Posterior vena cava (tissue), 2 donors: ENCODE measurements at places on chromosomes 7 and 10. TPM values are rescaled to one million over a fixed set of nuclear protein-coding genes. Genes with fewer than 3 reads are reported as not detected.

DNA sequence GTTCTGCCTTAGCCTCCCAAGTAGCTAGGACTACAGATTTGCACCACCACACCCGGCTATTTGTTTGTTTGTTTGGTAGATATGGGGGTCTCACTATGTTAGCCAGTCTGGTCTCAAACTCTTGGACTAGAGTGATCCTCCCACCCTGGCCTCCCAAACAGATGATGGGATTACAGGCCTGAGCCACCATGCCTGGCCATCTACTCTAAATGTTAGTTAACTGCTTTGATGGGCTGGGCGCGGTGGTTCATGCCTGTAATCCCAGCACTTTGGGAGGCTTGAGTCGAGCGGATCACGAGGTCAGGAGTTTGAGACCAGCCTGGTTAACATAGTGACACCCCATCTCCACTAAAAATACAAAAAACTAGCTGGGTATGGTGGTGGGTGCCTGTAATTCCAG lies 74.8 kb downstream of the SEPTIN14 start:
- DNase-seq = no peak

Gene CARD11
- total RNA-seq = 0.86 TPM

DNA sequence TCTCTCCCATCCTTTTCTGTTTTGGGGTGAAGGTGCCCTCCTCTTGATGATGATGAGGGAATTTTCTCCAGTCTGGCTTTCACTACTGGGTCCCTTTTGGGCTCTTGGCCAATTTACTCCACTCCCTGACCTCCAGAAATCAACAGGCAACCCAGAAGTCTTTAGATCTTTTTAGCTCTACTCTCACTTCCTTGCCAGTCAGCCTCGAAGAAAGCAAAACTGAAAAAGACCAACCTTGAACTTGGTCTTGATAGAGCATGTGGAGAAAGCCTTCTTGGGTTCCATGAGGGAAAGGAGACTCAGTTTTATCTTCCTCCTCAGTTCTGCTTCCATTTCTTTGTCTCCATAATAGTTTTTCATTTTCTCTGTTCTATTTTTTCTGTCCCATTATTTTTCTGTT lies 91.4 kb upstream of the NPVF start:
- no peak for DNase-seq

GRCh38 chr7:100545360-100546128 lies 6.5 kb downstream of the AGFG2 start:
- no peak for DNase-seq

Gene RBP3
- total RNA-seq = not detected

Gene UPK3BL2
- total RNA-seq = 13.7 TPM

DNA sequence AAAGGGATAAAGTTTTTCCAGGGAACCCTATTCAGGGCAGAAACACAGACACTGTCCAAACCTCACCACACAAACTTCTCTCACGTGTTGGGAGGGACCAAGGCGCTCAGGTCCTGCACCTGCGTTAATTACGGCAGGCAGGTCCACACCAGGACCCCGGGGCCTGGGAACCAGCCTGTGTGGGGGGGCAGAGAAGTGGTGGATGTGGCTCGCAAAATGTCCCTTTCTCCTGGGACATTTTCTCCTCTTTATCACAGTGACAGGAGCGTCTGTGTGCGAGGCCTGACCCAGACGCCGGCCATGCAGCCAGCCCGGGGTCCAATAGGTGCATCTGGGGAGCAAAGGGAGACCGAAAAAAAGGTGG lies 73.4 kb upstream of the ZNF722 start:
- DNase-seq = no peak

Gene SFTPA1
- not detected for total RNA-seq

DNA sequence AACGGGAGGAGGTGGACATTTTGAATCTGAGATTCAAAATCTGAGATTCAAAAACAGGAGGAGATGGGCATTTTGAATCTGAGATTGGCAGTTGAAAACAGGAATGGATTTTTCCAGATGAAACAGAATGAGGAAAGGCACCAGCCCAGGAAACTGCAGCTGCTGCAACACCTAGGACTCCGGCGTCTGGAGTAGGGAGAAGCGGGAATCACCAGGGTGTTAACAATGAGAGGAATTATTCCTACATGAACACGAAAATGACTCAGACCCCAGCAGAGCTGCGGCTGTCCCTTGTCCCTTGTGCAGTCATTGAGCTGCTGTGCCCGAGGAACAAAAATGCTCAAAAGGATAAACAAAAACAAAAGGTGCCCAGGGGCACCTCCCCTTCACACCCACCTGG lies 59.9 kb upstream of the KAT6B start:
- DNase-seq = no peak

Gene SFRP4
- total RNA-seq = 56.7 TPM

DNA sequence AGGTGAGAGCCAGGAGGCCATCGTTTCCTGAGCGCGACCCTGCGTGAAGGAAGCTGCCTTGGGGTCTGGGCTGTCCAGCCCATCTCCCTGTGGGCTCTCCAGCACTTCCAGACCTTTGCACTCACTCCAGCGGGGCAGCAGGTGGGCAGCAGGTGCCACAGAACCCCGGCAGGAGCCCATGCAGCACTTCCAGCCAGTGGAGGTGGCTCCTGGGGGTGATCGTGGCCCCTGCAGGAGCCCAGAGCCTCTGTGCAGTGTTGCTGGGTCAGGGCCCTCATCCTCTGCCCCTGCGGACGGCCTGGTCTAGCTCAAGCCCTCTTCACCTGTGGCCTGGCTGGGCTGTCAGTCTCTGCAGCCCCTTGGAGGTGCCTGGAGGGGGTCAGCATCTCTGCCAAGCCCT lies 59.9 kb downstream of the PWWP2B start:
- no peak for DNase-seq

GRCh38 chr10:14456218-14456869 lies 125.6 kb upstream of the FRMD4A start:
- no peak for DNase-seq
